Myocyte (in vitro differentiated cells): ENCODE measurements at places on chromosomes 5 and 9. TPM values are rescaled to one million over a fixed set of nuclear protein-coding genes. Genes with fewer than 3 reads are reported as not detected.

The DMRTA1 gene
- 1.7 and 2.0 TPM in 2 replicates for total RNA-seq

DNA sequence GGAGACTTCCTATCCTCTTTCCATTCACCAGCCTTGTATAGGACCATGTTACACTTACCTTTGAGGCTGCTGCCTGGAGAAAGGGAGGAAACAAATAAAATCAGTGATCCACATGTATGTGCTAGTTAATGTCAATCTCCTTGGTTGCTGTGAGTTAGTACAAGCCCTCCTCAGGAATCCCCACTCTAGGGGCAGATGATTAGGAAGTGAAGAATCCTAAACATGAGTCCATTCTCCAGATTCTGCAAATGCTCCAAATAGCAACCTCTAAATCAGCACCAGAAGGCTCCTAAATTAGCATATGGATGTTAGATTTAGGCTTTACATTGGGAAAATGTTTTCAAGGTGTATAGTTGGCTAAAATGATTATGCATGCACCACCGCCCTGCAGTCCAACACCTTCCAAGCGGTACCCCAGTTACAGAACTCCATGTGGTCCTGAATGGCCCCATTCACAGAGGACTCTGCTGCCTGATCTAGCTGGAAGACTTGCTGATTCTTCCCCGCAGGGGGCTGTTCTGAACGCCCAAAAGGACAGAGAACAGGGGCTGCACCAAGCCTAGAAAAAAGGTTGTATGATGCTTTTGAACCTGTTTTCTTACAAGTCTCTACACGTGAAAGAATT is 123.2 kb downstream of the TLE1 start:
- DNase-seq: no peak

- DNase-seq: no peak
Measured at GRCh38 chr9:85244856-85245255, 496.9 kb downstream of the AGTPBP1 start.

GRCh38 chr9:126145887-126146253 is 180.8 kb upstream of the MVB12B start:
- no peak for DNase-seq

The AIF1L gene
- 75.4 and 163 TPM in 2 replicates for total RNA-seq

The ADAMTS12 gene
- 21.4 and 22.0 TPM in 2 replicates for total RNA-seq

The CCNJL gene
- total RNA-seq: 1.9 and 2.4 TPM in 2 replicates

The SPATA31D4 gene
- not detected in 2 replicates for total RNA-seq

- no peak for DNase-seq
Measured at GRCh38 chr9:121249563-121249962, 18.4 kb upstream of the GSN start.

- DNase-seq: no peak
Measured at GRCh38 chr5:71658916-71659662, 60.0 kb upstream of the CARTPT start.

DNA sequence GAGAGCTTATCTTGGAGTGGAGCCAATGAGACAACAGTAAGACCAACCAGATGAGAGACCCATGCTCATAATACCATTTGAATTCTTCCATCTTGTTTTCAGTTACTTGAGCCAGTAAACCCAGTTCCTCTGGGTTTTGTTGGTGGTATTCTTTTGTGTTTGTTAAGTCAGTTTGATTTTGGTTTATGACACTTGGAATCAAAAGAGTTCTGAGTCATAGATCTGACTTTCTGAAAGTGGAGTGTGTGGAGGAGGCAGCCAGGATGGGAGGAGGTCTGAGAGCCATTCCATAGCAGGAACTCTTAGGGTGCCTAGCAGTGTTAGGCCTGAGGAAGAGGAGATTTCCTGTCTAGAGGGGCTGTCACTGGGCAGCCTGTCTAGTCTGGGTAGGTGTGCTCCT is 24.6 kb upstream of the PANK3 start:
- DNase-seq: no peak

DNA sequence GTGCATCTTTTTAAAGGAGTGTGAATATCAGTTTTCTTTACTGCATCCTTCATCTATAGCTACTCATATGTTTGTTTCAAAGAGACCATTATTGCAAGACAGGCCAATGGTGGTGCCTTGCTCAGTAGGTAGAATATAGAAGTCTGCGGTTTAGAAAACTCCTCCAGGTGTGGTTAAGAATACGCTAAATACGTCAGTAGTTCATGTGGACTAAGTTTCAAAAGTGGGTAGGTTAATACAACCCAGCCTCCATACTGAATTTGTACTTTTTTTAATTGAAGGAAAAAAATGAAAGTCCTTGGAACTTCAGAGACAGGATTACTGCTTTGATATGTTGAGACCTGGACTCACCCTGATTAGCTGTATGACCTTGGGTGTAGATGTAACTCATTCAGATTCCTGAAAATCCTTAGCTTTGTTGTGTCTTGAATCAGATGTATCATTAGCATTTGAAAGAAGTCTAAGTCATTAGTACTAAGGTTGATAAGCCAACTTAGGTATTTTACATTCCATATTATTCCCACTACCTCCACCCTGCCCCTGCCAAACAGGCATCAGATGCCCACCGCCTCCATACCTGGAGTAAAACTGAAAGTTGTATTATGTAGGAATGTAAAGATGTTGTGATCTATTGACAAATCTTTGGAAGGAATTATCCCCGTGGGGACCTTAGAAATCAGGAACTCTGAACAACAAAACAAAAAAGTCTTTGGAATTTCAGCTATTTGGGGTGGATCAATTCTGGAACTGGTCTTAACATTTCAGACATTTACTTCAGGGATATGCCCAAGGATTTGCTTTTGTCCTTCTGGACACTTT is 6.1 kb downstream of the BASP1 start:
- no peak for DNase-seq

GRCh38 chr5:143433670-143434069 is 30.2 kb upstream of the NR3C1 start:
- DNase-seq: no peak
